H1 (cell line): ENCODE measurements at places on chromosomes 5 and 9. TPM values are rescaled to one million over a fixed set of nuclear protein-coding genes. Genes with fewer than 3 reads are reported as not detected.

ELAVL2 gene
- 20.9 and 21.9 TPM in 2 replicates for total RNA-seq

SLCO6A1 gene
- 0.54 and 0.56 TPM in 2 replicates for total RNA-seq

FGF1 gene
- 0.11 and 0.50 TPM in 2 replicates for total RNA-seq

ANKRD20A1 gene
- not detected in 2 replicates for total RNA-seq

KIF24 gene
- total RNA-seq = 3.9 and 4.5 TPM in 2 replicates

PDE8B gene
- 0.27 and 1.1 TPM in 2 replicates for total RNA-seq

NUTM2G gene
- total RNA-seq = 0.25 TPM in 1 of 2 replicates, not detected in the other

SHISAL2B gene
- 8.6 and 10.6 TPM in 2 replicates for total RNA-seq

NEURL1B gene
- total RNA-seq = 5.7 and 6.1 TPM in 2 replicates

DNA sequence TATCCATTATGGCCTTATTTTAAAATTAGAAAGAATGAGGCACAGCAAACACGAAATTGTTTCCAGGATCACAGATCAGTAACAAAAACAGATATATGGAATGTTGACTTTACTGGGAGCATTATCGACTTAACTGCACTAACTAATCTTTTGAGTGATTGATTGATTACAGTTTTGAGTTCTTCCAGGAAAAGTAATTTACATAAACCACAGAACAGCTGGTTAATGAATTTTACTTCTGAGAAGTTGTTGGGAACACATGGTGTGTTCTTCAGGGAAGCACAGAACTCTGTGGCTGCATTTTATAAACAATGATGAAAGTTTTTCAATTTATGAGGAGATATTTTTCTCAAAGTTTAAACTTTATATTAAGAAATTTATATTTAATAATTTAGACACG is 802.4 kb upstream of the ACO1 start:
- DNase-seq = no peak
- no peak overlapping the region for H3K27ac ChIP-seq
- H3K27me3 ChIP-seq = no peaks in the 10 kb centered on the region
- no peaks in the 10 kb centered on the region for H3K36me3 ChIP-seq
- no peak overlapping the region for H3K4me3 ChIP-seq

GRCh38 chr5:6772886-6773285 is 59.7 kb downstream of the TENT4A start:
- no peak for DNase-seq
- no peaks in the 10 kb centered on the region for H3K36me3 ChIP-seq
- H3K27me3 ChIP-seq = no peaks in the 10 kb centered on the region
- H3K4me1 ChIP-seq = no peaks in the 10 kb centered on the region
- H3K4me3 ChIP-seq = no peak overlapping the region
- H3K27ac ChIP-seq = no peak overlapping the region

DNA sequence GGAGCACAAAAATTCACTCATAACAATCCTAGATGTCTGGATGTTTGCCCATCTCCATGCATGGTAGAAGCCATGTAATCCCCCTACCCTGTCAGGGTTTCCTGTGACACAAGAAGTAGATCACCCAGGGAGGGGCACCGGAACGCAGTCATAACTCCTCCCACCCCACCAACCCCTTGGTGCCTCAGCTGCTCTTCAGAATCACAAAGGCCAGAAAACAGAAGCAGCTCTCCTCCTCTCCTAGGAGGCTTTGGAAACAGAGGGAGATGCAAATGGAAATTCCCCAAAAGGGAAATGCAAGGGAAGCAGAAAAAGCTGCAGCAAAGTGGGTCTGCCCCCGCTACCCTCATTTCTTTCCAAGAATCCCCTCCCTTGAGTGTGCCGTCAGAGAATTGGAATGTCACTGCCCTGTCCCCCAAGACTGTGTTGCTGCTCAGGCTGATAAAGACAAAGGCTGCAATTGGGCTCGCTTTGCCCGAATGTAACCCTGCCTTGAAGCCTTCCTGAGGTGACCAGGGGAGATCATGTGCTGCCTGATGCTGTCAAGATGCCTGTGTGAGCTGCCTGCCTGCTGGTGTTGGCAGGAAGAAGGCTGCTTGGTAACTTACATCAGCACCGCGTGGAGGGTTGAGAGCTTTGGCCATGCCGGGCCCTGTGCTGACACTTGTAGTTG is 65.5 kb upstream of the ABCA1 start:
- peaks cover 25% of the 10 kb centered on the region for H3K4me1 ChIP-seq
- H3K27ac ChIP-seq = peak overlapping the region; percentile 89
- H3K27me3 ChIP-seq = peaks cover 11% of the 10 kb centered on the region; the same call in 1 of the 2 replicates
- no peaks in the 10 kb centered on the region for H3K36me3 ChIP-seq
- DNase-seq = peak; percentile 93

DNA sequence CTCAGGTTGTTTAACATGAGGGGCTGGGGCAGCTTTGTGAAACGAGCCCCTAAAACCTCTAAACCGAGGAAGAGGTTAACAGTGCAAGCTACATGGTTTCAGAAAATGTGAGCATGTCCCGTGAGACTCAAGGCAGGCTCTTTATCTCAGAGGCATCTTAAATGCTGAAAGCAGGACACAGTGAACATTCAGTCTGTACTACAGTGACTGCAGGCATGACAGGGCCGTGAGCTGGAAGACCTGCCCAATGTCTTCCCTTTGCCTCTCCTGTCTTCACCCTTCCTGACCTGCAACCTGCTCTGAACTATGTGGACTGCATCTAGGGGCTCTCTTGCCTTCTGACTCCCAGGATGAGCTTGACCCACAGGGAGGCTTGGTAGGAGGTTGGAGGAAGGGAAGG is 58.3 kb downstream of the PRLR start:
- no peaks in the 10 kb centered on the region for H3K27me3 ChIP-seq
- no peaks in the 10 kb centered on the region for H3K4me1 ChIP-seq
- no peak overlapping the region for H3K27ac ChIP-seq
- no peaks in the 10 kb centered on the region for H3K36me3 ChIP-seq

DNA sequence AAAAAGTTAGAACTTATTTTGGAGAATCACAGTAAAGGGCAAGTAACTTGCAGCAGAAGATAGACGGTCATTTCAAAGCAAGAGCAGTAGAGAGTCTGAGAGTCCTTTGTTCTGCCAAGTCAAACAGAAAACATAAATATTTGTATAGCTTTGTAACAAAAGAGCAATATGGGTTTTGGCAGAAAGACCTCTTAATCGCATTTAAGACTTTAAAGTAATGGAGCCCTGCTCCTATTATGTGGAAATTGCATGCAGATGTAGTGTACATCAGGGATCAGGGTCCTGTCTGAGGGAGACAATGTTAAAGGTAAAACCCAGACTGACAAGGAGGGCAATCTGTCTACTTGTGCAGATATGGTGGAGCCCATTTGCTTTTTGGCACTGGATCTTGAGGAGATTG is 87.2 kb downstream of the PGM5 start:
- DNase-seq = no peak
- no peak overlapping the region for H3K4me3 ChIP-seq
- no peaks in the 10 kb centered on the region for H3K36me3 ChIP-seq
- H3K27me3 ChIP-seq = no peaks in the 10 kb centered on the region; the same call in 1 of the 2 replicates

GRCh38 chr5:169970339-169970738 is 10.0 kb downstream of the INSYN2B start:
- H3K4me1 ChIP-seq = no peaks in the 10 kb centered on the region; the same call in 1 of the 2 replicates
- no peak overlapping the region for H3K27ac ChIP-seq
- no peak overlapping the region for H3K4me3 ChIP-seq
- no peaks in the 10 kb centered on the region for H3K36me3 ChIP-seq

DNA sequence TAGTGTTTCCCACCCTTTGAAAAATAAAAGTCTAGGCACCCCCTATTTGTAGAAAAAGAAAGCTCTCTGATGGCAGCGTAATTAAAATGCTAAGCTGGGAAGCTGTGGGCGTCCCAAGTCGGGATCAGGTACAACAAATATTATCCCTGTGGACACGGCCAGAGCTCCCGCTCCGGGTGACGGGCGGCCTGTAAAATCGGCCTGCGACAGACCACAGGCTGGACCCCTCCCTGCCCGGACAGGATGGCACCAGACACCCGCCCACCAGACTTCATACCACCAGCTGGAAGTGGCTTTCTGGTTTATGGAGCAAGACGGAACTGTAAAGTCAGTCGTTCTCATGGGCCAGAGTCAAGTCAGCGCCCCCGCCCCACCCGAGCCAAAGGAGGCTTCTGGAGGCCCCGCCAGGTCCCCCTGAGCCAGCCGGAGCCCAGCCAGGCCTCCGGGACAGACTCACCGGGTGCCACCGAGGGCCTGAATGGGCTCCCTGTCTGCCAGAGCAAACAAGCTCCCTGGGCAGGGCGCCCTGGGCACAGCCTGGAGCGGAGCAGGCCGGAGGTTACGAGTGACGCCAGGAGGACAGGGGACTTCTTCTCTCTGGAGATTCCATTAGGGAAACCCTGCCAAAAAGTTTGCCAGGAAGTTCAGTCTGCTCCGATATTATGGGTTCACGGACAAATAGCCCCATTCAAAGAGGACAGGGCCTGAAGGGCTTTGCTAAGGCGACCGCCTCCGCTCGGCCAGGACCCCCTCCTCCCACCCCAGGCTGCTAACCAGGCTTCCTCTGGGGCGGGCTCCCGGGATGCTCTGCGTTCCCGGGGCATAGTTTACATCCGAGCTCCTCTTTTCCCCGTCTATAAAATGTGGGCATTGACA is 173.7 kb downstream of the ERCC6L2 start:
- H3K36me3 ChIP-seq = no peaks in the 10 kb centered on the region
- H3K27me3 ChIP-seq = peaks cover 2% of the 10 kb centered on the region; the same call in 1 of the 2 replicates
- H3K27ac ChIP-seq = no peak overlapping the region
- no peak for DNase-seq
- H3K4me1 ChIP-seq = peaks cover 7% of the 10 kb centered on the region
- H3K4me3 ChIP-seq = no peak overlapping the region

DNA sequence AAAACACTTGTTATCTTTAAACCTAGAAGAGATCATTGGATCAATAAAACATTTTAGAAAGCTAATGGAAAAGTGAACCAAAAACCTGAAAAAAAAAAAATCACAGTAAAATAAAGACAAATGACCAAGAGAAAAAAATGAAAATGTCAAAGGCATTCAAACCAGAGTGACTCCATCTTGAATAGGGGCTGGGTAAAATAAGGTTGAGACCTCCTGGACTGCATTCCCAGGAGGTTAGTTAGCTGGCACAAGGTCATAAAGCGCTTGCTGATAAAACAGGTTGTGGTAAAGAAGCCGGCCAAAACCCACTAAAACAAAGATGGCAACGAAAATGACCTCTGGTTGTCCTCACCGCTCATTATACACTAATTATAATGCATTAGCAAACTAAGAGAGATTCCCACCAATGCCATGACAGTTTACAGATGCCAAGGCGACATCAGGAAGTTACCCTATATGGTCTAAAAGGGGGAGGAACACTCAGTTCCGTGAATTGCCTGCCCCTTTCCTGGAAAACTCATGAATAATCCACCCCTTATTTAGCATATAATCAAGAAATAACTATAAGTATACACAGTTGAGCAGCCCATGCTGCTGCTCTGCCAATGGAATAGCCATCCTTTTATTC is 116.7 kb upstream of the NEK6 start:
- no peaks in the 10 kb centered on the region for H3K4me1 ChIP-seq
- H3K27me3 ChIP-seq = no peaks in the 10 kb centered on the region
- H3K27ac ChIP-seq = no peak overlapping the region
- DNase-seq = peak; percentile 11
- no peaks in the 10 kb centered on the region for H3K36me3 ChIP-seq
- no peak overlapping the region for H3K4me3 ChIP-seq

DNA sequence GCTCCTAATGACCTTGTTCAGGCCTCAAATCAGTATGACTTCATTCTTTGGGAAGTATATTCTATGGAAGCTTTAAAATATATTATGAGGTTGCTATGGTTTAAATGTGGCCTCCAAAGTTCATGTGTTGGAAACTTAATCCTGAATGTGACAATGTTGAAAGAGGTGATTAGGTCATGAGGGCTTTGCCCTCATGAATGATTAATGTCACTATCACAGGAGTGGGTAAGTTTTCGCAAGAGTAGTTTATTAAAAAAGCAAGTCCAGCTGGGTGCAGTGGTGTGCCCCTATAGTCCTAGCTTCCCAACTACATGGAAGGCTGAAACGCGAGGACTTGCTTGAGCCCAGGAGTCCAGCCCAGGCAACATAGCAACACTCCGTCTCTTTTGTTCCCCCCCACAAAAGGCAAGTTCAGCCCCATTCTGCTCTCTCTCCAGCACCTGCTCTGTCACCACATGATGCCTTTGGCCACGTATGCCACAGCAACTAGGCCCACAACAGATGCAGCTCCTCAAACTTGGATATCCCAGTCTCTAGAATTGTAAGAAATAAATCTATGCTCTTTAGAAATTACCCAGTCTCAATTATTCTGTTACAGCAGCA is 105.3 kb downstream of the SIL1 start:
- H3K36me3 ChIP-seq = no peaks in the 10 kb centered on the region
- no peak overlapping the region for H3K4me3 ChIP-seq
- DNase-seq = no peak
- H3K4me1 ChIP-seq = no peaks in the 10 kb centered on the region
- H3K27ac ChIP-seq = no peak overlapping the region

DNA sequence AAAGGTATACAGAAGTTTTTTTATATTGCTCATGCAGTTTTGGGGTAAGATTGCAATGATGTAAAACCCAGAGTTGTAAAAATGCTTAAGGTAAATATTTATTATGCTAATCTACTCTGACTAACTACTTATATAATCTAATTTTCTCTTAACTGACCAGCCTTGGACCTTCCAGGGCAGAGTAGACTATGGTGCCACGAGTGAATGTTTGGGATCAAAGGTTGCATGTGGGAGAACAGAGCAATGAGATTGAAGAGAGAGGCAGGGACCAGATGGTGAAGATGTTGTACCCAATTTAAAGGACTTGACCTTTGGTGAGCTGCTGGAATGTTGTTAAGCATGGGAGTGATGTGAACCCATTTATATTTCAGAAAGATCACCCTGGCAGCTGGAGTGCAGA is 34.8 kb upstream of the PANK3 start:
- no peak overlapping the region for H3K27ac ChIP-seq
- DNase-seq = no peak
- no peaks in the 10 kb centered on the region for H3K27me3 ChIP-seq
- no peaks in the 10 kb centered on the region for H3K36me3 ChIP-seq

GRCh38 chr9:15390201-15390600 is 32.5 kb upstream of the SNAPC3 start:
- H3K27me3 ChIP-seq = no peaks in the 10 kb centered on the region
- no peaks in the 10 kb centered on the region for H3K36me3 ChIP-seq
- no peak overlapping the region for H3K4me3 ChIP-seq
- DNase-seq = no peak
- no peak overlapping the region for H3K27ac ChIP-seq

GRCh38 chr5:142197098-142197497 is 88.5 kb downstream of the NDFIP1 start:
- no peaks in the 10 kb centered on the region for H3K27me3 ChIP-seq
- no peak overlapping the region for H3K4me3 ChIP-seq

DNA sequence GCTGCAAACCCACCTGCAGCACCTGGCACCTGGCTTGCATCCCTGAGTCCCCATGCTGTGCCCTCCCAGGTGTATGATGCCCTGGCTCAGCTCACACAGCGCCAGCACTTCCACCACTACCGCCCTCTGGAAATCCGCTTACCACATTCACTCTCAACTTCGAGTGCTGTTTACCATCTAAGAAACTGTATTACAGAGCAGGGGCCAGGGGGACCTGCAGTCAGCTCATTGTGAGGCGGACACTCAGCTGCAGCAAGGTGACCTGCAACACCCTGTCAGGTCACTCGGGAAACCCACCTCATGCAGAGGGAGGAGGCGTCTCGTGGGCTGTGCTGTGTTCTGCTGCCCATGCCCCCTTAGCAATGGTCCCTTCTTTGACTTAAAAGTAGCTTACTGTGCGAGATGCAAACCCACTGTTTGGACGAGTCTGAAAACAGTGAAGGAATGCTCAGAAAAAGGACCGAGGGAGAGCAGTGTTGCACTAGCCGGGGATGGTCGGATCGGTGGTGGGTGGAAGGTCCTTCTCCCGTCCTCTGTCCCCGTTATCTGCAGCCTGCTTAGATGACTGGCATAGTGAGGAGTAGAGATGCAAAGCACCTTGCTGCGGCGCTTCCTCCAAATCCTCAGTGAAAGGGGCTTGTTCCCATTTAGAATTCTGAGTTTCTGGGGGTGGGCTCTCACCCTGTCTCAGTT is 55.2 kb upstream of the CTSL start:
- no peak overlapping the region for H3K4me3 ChIP-seq
- no peaks in the 10 kb centered on the region for H3K4me1 ChIP-seq
- peaks cover 2% of the 10 kb centered on the region; the same call in 1 of the 2 replicates for H3K36me3 ChIP-seq
- no peak for DNase-seq
